Karpas-422 (cell line): ENCODE measurements at places on chromosomes 2 and 18. TPM values are rescaled to one million over a fixed set of nuclear protein-coding genes. Genes with fewer than 3 reads are reported as not detected.

GRCh38 chr2:70514612-70515055 lies 39.0 kb downstream of the TGFA start:
- H3K36me3 ChIP-seq: no peaks in the 10 kb centered on the region
- H3K4me3 ChIP-seq: no peak overlapping the region
- no peak overlapping the region for H3K27ac ChIP-seq
- DNase-seq: no peak
- H3K27me3 ChIP-seq: no peaks in the 10 kb centered on the region
- peaks cover 19% of the 10 kb centered on the region for H3K4me1 ChIP-seq

DNA sequence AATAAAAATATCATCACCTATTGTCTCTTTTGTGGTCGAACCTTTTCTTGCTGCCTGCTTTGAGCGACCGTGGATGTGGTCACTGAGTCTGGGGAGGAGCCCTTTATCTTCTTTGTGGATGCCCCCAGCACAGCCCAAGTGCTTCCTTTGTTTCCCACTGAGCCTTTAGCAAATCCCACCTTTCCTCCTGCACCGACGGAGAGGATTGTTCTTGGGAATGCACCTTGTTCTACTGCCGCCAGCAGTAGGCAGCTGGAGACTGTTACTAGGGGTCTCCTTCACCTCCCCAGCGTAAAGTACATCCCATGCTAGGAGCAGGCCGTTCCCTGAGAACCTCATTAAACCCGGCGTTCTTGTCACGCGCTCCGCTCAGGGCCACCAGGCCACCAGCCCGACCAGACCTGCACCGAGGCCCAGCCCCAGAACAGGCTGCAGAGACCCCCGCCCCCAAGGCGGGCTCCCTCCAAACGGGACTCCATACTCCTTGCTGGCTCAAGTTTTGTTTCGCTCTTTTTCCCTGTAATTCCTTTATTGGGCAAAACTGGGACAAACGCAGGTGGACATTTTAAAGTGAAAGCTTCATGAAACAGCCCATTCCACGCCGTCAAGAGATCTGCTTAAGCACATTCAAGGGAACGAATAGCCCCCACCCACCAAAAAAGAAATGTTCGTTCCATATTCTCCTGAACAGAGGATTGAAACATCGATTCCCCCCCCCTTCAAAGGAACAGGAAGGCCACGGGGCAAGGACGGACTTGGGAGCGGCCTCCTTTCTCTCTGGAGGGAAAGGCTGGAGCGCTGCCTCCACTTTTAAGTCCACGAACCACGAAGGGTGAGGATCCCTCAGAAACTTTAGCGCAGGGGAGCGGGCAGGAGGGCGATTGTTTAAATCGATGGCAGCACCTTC lies 1.1 kb upstream of the MAT2A start:
- peak overlapping the region; percentile 77 for H3K4me3 ChIP-seq
- peaks cover 35% of the 10 kb centered on the region for H3K4me1 ChIP-seq
- H3K36me3 ChIP-seq: peaks cover 38% of the 10 kb centered on the region
- no peaks in the 10 kb centered on the region for H3K27me3 ChIP-seq
- H3K27ac ChIP-seq: peak overlapping the region; percentile 89

- H3K4me3 ChIP-seq: no peak overlapping the region
- no peak overlapping the region for H3K27ac ChIP-seq
- no peaks in the 10 kb centered on the region for H3K4me1 ChIP-seq
- H3K27me3 ChIP-seq: no peaks in the 10 kb centered on the region
- H3K36me3 ChIP-seq: no peaks in the 10 kb centered on the region
Observed at GRCh38 chr2:46674488-46674887, 195.1 kb downstream of the TMEM247 start.

HRH4 gene
- total RNA-seq: 0.15 TPM in 1 of 2 replicates, not detected in the other

MGAT5 gene
- total RNA-seq: 22.2 and 22.7 TPM in 2 replicates
